Stimulated activated CD4-positive, alpha-beta T cell treated with anti-CD3 and anti-CD28 coated beads, Interleukin-2, amount 100 ng/mL, for 48 hours (primary cell): ENCODE measurements at places on chromosomes 2 and 18.
A peak's percentile ranks its signal among the peaks of the same experiment; 100 is the strongest.

GRCh38 chr18:8776013-8776943 is 70.9 kb downstream of the MTCL1 start:
- DNase-seq: no peak

- DNase-seq: no peak
These were observed 152.9 kb downstream of the NCKAP5 start for GRCh38 chr2:133415210-133415876.

DNA sequence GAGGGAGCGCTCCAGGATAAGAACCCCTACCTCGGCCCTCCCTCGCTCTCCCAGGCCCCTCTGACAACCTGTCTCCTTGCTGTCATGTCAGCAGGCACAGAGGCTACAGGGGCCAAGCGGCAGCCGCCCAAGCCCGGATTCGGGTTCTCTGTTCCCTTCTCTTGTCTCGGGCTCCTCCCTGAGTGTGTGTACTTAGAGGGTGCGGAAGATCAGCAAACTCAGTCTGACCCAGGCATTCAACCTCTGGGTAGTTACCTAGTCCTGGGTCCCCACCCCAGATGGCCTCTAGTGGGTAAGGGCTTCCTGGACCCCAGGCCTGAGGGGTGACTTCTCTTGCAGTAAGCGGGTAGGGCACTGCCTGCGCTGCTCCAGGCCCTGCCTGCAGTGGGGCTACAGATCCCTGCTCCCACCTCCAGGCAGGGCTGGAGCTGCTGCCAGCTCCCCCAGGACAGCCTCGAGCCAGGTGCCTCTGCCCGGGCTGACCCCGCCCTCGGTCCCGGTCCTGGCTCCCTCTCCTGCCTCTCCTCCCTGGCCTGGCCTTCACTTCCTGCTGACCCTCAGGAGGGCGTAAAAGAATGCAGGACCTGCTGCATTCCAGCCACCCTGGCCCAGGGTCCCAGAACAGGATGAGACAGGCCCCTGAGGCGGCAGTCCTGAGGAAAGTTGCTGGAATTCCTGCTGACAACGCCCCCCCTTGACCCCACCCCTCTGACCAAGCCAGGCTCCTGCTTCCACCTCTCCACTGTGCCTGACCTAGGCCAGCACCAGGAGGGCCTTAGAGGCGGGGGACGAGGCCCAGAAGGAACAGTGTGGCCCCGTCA is 22.0 kb downstream of the GPC1 start:
- no peak for DNase-seq

DNA sequence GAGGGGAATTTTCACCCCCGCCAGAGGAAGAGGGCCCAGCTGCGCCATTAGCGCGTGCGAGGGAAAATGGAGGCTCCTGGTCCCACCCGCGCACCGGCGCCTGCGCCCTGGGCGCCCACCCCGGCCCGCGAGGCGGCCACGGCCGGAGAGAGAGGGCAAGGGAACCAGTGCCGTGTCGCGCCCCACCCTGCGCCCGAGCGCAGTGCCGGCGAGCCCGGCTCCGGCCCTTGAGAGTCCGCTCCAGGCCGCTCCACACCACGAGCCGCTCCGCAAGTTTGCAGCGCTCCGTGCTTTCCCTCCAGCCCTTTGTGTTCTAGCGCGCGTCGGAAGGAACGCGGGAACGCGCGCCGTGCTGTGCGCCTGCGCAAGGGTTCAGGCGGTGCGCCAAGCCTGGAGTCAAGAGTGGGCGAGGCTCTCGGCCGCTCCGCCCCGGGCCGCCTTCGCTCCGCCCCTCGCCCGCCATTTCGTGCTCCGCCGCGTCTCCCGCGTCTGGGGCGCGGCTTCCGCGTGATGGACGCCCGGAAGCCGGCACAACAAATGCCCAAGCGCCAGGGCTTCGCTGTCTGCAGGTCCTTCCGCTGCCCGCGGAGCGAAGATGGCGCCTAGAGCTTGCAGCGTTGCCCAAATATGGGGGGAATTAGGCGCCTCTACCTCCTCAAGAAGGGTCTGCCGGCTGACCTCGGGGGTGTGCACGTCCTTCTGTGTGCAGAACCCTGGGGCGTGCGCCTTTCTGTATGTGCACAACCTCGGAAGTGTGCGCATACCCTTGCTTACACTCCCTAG is 46.1 kb upstream of the PTMA start:
- peak; percentile 97 for DNase-seq

DNA sequence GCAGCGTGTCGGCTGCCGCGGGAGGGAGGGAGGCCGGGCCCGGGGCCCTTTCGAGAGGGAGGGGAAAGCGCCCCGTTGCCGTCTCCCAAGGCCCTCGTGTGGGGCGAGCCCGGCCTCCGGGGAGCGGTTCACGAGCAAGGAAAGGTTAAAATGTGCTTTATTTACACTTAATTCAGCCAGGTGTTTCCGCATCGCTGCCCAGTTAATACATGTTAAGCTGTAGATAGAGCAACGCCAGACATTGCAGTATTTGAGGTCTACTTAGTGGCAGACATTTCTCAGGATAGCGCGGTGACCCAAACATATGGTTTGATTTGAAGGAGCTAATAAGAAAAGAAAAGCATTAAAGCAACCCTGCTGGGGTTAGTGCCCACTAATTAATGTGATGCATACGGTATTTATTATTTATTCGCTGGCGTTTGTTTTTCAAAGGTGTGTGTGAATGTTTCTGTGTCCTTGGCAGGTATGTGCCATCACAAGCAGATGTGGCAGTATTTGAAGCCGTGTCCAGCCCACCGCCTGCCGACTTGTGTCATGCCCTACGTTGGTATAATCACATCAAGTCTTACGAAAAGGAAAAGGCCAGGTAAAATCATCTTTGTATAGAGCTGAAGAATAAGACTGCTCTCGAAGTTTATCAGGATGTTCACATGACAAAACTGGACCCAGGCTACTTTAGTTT is 571 bp downstream of the EEF1B2 start:
- DNase-seq: no peak

- no peak for DNase-seq
These were observed 107.0 kb downstream of the ACTR3 start for GRCh38 chr2:113996671-113997594.

GRCh38 chr2:152015552-152015951 is 83.3 kb downstream of the CACNB4 start:
- no peak for DNase-seq

DNA sequence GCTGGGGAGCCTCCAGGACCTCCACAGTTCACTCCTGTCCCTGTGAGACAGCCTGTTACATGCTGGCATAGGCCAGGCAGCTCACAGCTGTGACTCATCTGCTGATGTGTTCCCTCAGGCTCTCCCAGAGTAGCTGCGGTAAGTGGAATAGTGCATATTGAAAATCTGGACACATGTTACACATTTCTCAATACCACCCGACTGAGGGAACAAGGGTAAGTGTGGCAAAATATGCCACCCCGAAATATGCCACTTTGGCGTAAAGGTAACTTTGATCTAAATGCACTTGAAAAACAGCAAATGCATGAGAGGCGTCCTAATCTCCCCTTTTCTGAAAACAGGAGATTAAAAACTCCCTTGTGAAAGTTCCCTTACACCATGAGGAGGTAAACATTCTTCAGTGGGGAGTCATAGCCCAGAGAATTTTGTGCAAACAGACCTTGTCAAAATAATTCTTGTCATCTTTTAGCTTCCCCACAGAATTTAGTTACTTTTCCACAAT is 557.9 kb downstream of the CCDC85A start:
- no peak for DNase-seq

GRCh38 chr18:45554389-45554737 is 60.9 kb upstream of the SLC14A2 start:
- no peak for DNase-seq

GRCh38 chr2:13919981-13920382 is 712.5 kb upstream of the LRATD1 start:
- DNase-seq: no peak

DNA sequence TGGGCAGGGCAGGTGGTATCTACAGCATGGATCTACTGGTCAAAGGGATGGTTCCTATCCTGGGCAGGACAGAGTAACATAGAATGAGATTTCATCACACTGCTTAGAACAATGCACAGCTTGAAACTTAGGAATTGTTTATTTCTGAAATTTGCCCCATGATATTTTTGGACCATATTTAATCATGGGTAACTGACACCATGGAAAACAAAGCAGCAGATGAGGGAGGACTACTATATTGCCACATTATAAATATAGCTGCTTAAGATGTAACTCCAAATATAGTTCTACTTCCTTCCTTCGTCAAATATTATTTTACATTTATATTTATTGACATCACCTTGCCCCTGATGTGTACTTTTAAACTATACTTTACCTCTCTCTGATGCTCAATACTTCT is 254.7 kb downstream of the PTPRM start:
- DNase-seq: no peak

DNA sequence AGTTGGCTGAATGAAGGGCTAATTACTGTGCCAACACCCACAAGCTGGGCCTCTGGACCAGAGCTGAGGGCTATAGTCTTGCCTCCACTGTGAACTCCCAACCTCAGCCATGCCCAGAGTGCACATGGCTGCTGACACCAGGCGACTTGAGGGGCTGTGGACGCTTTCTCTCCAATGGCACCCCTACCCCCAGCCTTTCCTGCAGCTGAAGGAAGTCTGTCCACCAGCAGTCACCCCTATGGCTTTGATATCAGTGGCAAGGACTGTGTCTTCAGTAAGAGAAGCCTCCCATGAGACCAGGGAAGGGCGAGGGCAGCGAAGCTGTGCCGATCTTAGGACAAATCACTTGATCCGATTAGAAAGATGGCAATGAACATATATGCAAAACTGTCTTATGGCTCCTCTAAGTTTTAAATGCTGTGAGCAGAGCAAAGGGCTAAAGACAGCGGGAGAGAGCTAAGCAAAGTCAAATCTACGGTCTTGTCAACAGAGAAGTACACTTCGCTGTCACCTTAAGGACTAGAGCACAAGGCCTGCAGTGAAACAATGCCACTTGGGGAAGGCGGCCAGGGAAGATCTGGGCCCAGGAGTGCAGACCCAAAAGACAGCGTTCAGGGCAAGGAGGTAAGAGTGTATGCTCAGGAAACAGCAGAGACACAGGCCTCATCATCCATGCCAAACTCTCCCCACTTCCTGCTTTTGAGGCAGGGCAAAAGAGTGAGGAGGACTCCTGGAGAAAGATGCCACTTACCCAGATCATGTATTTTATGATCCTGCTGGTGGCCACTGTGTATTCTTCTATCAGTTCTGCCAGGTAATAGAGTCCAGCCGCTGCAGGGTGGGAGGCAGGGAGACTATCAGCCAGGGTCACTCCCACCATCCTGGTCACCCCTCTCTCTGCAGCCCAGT is 1.5 kb downstream of the TEX261 start:
- DNase-seq: no peak
